ENCODE measurements at places on chromosomes 6 and 20. TPM values are rescaled to one million over a fixed set of nuclear protein-coding genes. Genes with fewer than 3 reads are reported as not detected.

- DNase-seq = no peak
Observed at GRCh38 chr6:131931063-131931750, 20.0 kb downstream of the CCN2 start.

GRCh38 chr6:148200293-148200692, 142.3 kb upstream of the SASH1 start:
- no peak for DNase-seq

GRCh38 chr6:157585274-157586087, 204.5 kb downstream of the ZDHHC14 start:
- peak; percentile 8 for DNase-seq

- peak; percentile 58 for DNase-seq
Observed at GRCh38 chr6:20877008-20877937, 343.0 kb downstream of the CDKAL1 start.

SFT2D1 gene
- 46.3 TPM for total RNA-seq

LAMP5 gene
- not detected for total RNA-seq

GABRR1 gene
- total RNA-seq = not detected

All from SK-MEL-5 (cell line).